Panc1 (cell line): ENCODE measurements at places on chromosomes 6 and 20.
A peak's percentile ranks its signal among the peaks of the same experiment; 100 is the strongest.

- DNase-seq: no peak
These were observed 39.2 kb downstream of the KIF3B start for GRCh38 chr20:32316667-32317066.

GRCh38 chr20:58144096-58144495 is 84.4 kb downstream of the ANKRD60 start:
- DNase-seq: no peak

- DNase-seq: no peak
These were observed 57.8 kb downstream of the SLC2A10 start for GRCh38 chr20:46767127-46767761.

DNA sequence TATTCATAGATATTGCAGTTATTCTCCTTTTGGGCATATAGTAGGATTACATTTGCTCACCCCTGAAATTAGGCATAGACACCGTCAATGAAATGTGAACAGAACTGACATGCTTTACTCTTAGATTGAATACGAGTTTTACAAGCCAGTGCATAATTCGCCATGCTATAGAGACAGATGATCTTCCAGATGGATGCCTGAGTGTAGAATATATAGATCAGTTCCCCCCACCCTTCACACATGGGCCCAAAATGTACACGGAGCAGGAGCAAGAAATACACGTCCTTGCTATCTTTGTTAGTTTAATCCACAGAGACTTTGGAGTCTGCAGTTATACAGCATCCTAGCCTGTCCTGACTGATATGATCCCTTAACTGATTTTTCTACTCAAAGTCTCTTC is 47.4 kb downstream of the LAMA2 start:
- no peak for DNase-seq

DNA sequence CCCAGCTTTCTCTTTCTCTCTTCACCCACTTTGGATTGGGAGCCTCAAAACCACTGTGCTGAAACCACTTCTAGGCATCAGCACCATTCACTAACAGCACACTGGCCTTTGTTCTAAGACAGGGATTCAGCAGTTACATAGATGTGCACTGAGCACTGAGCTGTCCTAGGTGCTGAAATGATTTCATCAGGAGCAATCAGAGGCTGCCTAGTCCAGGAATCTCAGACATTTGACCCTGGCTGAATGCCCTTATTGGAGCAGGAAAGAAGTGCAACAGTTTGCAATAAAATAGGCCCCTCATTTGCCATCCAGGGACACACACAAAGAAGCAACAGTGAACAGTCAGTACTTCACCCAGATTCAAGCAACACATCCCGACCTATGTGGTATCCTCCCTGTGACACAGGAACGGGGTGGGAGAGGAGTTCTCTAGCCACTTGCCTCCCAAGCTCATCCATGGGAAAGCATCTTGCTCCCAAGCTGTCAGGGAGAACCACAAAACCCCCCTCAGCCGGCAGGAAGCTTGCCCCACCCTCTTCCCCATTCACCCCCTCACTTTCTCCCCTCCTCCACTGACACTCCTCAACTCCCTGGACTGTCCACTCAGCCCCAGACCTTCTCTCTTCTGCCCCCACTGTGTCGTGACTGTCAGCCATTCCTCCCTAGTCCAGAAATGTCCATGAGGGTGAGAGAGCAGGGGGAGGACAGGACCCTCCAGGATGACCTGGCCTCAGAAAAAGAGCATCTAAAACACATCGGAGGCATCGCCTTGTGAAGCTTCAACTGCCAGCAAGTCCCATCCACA is 304.4 kb downstream of the PREX1 start:
- DNase-seq: peak; percentile 10

DNA sequence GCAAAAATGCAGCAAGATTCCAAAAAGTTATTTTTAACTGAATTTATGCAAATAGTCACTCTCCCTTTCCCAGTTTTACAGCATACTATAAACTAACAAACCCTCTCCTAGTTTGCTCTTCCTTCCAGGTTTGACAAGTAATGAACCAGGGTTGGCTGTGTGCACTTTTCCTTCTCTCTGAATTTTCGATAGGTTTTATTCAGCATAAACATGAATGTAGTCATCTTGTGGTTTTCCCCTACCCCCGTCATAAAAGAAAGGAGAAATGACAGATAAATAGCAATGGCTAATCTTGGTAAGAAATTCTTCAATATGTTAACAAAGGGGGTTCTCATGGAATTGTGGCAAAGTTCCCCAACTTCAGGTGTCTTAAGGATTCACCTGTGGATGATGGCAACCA is 26.3 kb downstream of the PRDM1 start:
- no peak for DNase-seq

DNA sequence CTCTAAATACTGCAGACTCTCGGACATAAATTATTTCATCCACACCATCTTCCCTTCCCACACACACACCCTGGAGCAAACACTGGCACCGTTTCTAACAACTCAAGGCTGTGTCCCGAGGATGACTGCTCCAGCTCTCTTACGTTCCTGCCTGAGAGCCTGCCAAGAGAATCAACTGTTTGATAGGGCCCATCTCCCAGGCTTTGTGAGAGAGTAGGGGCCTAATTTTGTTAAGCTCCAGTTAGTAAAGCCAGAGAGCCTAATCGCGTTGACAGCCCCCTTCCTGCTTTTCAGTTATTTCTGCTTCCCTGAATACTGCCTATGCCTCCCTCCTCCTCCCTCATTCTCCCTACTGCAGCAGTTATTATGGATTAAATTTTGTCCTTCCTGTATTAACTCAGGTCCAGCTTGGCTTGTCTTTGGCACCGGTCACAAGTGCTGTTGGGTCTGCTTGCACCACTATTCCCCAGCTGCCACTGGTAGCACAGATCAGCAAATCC is 118.1 kb upstream of the TMEM181 start:
- DNase-seq: no peak

DNA sequence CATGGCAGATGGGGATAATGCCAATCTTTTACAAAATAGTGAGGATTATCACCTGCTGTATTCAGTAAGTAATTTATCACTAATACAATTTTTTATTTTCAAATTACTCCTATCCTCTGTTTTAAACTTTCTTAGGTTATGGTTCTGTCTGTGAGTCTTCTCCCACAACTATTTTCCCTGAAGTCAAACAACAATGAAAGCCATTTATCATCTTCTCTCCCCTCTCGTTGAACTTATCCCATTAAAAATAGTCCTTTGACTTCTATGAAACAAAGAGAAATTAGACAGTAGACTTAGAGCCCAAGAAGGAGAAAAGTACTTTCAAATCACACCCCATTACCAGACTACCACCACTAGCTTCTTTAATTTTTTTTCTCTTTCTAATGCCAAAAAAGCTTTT is 147.7 kb downstream of the SIM1 start:
- DNase-seq: no peak

GRCh38 chr20:20752712-20753111 is 40.3 kb upstream of the RALGAPA2 start:
- no peak for DNase-seq

DNA sequence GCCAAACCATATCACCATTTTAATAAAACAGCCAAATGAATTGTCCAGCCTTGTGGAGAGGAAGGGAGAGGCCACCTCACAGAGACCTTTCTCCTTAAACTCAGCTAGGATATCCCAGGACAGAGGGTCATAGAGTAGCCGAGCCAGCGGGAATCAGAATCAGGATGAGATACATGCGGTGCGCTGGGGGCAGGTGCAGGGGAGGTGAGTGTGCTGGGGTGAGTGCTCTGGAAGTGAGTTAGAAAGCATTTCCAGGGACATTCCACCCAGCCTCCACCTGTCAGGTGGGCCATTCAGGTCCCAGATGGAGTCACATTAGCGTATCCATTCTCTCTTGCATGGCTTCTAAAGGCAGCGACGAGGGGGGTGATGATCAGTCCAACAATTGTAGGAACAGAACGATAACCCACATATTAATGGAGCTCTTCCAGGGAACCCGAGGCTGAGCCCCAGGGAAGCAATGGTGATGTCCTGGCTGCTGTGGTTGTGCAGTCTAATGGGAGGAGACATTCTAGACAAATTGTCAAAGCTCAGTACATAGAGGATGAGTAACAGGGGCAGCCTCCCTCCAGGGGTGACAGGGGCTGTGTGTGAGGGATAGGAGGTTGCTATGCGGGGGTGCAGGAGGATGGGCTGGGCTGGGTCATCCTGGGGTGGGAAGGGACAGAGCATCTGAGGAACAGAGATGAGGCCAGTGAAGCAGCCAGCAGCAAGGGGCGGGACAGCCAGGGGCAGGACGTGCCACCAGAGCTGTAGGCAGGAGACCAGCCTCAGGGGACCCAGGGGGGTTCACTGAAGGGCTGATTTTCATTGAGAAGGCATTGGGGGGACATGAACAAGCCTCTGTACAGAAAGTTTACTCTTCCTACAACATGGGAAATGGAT is 88.7 kb upstream of the FRMD1 start:
- no peak for DNase-seq

DNA sequence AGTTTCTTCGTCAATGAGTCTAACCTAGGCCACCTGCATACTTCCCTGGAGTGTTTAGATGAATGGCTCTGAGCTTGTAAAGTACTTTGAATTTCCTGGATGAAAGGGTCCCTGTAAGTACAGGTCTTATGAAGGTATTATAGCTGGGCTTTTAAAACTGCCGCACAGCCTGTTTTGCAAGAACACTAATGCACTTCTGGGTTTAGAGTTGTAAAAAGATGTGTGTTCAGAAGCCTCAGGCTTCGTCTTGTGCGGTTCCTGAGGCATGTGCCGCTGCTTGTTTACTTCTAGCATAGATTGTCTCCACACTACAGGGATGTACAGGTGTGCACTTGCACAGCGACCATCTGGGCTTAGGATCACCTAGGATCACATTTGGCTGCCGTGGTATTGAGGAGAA is 324.5 kb downstream of the SOX4 start:
- no peak for DNase-seq

- DNase-seq: no peak
These were observed 29.1 kb upstream of the TENT5A start for GRCh38 chr6:81781624-81782023.

- no peak for DNase-seq
These were observed 1.5 kb downstream of the COL12A1 start for GRCh38 chr6:75204217-75204958.

DNA sequence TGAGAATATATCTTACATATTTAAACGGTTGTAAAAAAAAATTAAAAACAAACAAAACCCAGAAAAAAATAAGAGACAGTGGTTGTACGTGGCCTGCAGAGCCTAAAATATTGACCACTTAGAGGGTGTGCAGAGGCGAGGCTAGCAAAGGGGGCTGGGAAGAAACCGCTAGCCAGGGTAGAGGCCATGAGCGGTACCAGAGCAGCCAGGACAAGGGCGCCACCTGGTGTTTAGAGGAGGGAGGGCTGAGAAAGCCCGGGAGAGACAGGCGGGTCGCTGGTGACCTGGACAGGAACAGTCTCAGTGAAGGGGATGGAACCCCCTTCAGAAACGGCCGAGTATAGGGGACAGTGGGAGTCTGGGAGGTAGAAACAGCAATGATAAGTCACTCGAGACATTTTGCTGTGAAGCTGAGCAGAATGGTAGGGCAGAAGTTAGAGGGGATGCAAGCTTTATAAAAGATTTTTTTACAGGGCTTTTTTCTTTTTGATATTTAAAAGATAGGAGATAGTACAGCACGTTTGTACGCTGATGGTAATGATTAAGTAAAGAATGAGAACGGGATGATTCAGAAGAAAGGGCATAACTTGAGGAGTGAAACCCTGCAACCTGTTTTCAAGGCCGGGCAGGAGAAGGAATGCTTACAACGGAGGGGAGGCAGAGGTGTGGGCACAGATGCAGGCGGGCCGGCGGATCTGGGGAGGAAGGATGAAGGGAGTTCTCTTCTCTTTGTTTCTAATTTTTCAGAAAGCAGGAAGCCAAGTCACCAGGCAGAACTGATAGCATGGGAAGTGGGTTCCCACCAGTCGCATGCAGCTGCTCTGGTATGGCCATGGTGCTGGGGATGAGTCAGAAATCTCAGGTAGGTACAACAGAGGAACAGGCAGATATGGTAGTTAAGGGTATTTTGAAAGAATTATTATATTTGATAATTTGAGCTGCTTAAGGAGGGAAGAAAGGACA is 76.2 kb downstream of the FAM229B start:
- peak; percentile 38 for DNase-seq

- no peak for DNase-seq
These were observed 228.6 kb upstream of the PMEPA1 start for GRCh38 chr20:57938158-57939108.

DNA sequence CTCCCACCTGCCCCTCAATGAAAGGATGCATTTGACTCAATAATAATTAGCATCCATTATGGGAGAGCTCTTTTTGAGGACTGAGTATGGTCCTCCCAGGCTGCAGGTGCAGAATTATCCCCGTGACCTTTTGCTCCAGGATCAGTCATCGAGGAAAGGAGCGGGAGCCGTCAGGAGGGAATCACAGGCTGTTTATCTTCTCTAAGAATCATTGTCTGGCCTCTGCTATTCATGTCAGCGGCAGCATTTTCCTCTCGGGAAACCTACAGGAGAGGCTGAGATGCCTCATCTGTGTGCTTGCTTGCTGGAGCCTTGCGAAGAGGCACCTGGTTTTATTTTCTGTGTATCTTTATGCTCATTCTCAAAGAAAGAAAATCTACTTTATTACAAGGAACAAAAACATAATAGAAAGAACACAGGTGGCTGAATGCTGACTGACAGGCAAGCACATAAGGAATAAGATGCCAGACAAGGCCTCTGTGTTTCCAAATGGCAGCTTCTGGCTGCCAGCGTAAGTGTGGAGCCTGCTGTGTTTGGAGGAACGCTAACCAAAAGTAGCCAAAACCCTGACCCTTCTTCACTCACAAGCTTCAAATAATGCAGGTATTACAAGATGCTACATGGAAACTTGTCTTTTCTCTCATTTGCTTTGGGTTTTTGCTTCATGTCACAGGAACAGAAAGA is 539.1 kb upstream of the MARCKS start:
- no peak for DNase-seq

DNA sequence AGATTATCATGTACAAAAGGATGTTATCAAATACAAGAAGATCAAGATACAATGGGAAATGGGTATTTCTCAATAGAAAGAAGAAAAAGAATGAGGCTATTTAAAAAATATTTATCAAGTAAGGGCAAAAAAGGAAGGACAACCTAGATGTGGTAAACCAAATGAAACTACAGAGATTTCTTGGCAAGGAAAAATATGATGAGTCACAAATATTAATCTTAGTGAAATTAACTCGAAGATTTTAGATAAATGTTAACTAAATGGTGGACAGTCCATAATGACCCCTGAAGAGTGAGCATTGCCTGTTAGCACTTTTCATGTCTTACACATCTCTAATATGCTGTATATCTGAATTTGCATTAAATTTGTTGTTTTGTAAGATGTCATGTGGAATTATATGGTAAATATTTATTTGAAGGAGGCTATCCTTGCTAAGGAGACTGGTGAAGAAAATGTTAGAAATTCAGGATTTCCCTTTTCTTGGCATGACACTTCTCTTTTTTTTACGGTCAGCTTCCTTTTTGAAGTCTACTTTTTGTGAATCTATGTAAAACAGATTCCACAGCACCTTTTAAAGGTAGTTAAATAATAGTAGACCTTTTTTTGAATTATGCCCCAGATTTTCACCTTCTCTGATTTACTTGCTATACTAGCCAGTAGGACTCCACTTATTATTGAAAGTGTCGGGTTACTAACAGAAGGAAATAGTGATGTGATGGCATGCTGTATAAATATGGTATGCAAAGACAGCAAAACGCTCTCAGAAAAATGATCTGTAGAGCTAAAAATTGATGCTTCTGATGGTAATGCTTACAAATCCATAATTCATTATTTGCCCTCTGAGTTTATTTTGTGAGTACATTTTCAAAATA is 120.5 kb downstream of the HIVEP1 start:
- no peak for DNase-seq

- no peak for DNase-seq
These were observed 118.7 kb upstream of the HMGN3 start for GRCh38 chr6:79353226-79353625.

GRCh38 chr6:39369987-39370386 is 47.5 kb upstream of the KCNK16 start:
- DNase-seq: no peak

- no peak for DNase-seq
These were observed 2.6 kb upstream of the MUC22 start for GRCh38 chr6:31007694-31008093.
